ENCODE measurements at places on chromosomes 5 and 9.

GRCh38 chr9:121207371-121207940 lies 5.8 kb upstream of the RAB14 start:
- DNase-seq: no peak

DNA sequence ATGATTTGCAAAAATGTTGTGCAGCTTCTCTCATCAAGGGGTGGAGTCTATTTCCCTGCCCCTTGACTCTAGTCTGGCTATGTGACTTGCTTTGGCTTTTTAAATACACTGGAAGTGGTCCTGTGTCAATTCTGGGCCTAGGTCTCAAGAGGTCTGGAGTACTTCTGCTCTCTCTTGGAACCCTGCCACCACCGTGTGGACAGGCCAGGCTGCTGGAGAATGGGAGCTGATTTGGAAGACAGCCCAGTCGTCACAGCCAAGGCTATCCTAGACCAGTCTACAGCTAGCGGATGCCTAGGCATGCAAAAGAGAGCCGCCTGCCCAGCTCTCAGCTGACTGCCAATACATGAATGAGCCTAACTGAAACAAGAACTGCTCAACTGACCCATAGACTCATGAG lies 56.7 kb upstream of the CLINT1 start:
- no peak for DNase-seq

- no peak for DNase-seq
These were observed 90.1 kb downstream of the SNCAIP start for GRCh38 chr5:122401976-122402725.

GRCh38 chr9:21104787-21105186 lies 27.0 kb upstream of the IFNB1 start:
- no peak for DNase-seq

DNA sequence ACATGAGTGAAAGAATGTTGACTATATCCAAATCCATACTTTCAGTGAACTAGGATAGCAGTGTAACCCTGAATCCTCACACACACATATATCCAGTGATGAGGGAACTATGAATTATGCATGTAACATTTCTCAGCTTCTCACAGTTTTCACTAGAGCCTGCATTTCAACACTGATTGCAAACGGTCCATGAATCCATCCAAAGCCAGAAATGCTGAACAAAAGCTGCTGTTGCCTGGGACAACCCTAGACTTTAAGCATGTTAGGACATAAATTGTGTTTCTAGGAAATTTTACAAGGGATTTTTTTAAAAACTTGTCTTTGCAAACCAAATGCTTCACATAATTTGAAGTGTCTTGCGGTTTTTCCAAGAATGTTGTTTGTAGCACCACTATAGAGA lies 2010.0 kb upstream of the WWC1 start:
- no peak for DNase-seq

DNA sequence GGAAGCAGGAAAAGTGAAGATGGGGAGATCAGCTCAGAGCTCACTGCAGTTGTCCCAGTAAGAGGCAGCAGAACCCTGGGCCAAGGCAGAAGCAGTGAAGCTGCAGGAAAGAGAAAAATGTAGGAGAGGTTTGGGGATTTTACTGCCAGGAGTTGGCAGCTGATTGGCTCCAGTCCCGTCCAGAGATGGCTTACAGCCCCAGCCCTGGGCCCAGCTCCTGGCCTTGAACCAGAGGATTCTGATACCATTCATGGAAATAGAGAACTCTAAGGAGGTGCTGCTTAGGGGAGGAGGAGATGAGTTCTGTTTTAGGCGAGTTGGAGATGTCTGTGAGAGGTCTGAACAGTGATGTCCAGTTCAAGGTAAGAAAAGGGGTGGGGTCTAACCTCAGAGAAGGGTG lies 4.6 kb downstream of the MORN5 start:
- DNase-seq: no peak

GRCh38 chr9:99860266-99860665 lies 38.6 kb downstream of the NR4A3 start:
- no peak for DNase-seq

All from ELF-1 (cell line).